ENCODE measurements at places on chromosomes 1 and 21.

- DNase-seq = no peak
Measured at GRCh38 chr1:3015744-3016143, 5.5 kb upstream of the ACTRT2 start.

DNA sequence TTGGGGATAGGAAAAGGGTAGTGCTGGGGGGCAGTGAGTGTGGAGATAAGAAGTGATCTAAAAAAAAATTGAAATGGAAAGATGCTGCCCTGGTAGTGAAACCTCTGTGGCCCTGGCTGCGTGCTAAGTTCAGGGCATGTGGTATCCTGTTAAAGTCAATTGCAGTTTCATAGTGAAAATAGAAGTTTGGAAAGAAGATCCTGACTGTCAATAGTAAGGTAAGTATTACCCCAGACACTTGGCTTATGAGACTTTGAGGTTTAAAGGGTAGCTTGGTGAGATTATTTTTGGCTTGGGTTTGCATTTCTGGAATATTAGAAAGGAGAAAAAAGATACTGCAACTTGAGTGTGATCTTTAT lies 6.8 kb downstream of the ARID1A start:
- DNase-seq = no peak

DNA sequence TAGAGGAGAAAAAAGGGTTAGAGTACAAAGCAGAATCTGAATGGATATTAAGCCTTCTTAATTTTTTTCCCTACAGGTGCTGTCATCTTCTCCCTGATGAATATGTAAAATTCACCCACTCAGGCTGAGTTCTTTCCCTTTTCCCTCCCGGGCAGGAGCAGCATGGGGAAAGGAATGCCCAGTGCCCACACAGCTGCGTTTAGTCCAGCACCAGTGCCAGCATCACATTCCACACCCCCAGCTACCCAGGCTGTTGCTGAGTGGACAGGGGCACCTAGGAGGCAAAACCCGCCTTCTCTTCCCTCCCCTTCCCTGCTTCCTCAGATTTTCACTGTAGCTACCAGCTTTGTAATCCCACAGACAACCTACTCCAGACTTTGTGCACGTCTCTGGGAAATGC lies 3.4 kb upstream of the CADM3 start:
- DNase-seq = no peak

DNA sequence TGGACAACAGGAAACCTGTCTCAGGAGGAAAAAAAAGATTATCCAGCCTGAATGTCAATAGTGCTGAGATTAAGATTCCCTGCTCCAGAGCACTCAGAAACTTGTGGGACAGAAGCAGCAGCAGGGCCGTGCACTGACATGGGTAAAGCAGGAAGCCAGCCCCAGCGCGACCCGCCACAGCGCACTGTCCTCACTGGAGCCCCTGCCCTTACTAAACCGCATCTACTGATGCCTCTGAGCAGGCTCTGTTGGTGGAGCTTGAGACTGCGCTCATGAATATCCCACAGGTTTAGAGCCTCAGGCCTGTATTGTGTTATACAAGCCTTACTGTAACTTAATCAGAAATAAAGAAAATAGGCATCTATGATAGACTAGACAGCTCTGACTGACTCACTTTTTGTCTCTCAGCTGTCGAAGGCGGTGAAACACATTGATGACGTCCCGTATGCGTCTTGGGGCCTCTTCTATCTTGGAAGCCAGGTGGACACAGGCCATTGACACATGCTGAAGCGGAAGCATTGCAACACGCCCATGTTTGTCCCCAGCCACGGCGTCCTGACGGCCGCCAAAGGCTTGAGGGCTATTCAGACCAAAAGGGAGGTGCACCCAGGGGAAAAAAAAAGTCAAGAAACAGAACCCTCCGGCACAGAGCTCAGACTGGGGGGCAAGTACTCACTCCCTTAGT lies 1.2 kb downstream of the CCNL2 start:
- DNase-seq = no peak

DNA sequence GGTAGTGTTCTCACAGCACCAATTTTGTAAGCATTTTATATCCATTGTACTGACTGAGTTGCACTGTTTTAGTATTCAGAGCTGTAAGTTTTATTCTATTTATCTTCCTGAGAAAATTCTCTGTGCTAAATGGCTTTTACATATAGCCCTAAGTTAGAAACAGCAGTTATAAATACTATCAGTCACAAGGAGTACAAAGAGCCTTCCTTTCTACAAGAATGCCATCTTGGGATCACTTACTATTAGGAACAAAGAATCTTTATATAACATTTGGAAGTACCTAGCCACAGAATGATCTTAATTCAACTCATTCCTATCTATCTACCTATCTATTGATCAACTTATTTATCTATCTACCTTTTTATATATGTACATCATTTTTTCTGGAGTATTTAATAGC lies 423.9 kb upstream of the RGS18 start:
- DNase-seq = no peak

- no peak for DNase-seq
Measured at GRCh38 chr1:179742717-179743678, at the start of gene FAM163A. Gene FAM163A, plus strand, starts transcription at chr1:179743291. Its CDS starts 69,807 bp downstream, at chr1:179813098.

- DNase-seq = no peak
Measured at GRCh38 chr1:22518379-22518778, 44.9 kb upstream of the EPHA8 start.

GRCh38 chr1:153507926-153508583 lies 27.7 kb downstream of the S100A6 start:
- DNase-seq = no peak

- peak; percentile 69 for DNase-seq
Measured at GRCh38 chr1:161706482-161707347, at the start of gene FCRLA. Gene FCRLA, plus strand, starts transcription at chr1:161707229. Its CDS starts 36 bp downstream, at chr1:161707265.

- DNase-seq = no peak
Measured at GRCh38 chr1:198556971-198557370, 16.5 kb upstream of the ATP6V1G3 start.

DNA sequence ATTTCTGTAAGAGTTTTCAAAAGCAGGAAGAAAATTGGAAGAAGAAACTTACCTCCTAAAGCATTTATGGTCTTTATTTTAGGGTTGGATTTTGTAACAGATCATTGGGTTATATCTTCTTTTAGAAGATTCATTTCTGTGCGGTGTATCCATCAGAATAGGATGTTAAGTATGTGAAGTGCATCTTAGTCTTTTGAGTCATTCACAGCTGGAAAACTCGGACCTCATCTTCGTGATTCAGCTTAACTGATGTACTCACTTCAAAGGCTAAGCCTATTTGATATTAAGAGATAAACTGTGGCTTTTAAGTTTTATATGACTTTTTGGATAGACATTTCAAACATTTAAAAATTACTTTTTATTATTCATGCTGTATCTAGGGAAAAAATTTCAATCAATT lies 56.3 kb downstream of the GIPC2 start:
- DNase-seq = no peak

DNA sequence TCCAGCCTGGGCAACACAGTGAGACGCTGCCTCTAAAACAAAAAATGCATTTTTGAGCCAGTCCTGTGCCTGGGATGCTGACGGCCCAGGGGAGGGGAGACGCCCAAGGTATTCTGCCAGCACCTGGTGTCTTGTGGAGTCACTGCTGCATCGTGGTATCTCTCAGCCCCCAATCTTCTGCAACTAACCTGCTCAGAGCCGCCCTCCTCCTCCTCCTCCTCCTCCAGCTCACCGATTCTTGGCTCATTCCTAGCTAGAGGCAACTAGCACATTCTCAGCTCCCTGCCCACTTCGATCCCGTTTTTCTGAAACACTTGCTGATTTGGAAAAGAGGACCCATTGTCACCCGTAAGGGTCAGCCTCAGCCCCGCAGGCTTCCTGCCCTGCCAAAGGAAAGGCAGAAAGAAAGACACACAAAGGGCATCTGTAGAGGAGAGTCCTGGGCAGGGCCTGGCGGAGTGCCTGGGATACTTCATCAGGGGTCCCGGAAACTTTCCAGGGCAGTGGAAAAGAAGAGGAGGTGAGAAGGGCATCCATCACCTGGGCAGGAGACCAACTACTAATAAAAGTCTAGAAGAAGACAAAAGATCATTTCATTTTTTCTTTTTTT lies 20.7 kb downstream of the GPR157 start:
- no peak for DNase-seq

GRCh38 chr1:5108740-5109139 lies 454.3 kb downstream of the AJAP1 start:
- no peak for DNase-seq

DNA sequence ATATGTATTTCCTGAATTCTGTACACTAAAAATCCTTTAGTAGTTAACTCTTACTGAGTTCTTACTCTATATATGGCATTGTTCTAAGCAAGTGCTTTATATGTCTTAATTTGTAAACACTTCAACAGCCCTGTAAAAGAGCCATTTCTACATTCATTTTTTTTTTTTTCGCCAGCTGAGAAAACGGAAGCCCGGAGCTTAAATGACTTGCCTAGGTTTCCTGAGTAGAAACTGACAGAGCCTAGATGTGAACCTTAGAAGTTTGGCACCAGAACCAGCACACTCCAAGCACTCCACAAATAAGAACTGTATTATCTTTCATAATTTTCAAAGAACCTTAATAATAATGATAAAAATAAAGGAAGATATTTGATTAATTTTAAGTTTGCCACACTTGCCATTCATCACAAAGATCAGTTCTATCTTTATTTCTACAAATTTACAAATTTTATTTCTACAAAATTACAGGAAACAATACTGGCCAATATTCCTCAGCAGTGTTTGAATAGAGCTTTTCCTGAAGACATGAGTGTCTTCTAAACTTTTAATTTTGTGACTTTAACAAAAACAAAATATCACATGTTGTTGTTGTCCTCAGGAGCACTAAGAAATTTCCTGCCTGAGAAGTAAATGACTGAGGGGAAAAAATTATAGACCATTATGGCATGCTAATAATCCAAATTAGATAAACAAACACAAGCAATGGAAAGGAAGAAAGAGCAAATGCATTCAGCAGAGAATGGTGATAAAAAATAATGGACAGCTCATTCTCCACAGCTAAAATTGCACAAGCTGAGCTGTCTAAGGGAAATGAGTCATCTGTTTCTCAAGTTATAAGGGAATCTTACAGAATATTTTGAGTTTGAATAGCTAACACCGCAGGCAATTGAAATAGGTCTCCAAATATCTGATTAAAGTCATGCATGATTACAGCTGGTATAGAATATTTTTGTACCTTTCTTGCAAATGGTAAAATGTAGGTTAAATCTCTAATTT lies 71.2 kb downstream of the DPYD start:
- peak; percentile 77 for DNase-seq

DNA sequence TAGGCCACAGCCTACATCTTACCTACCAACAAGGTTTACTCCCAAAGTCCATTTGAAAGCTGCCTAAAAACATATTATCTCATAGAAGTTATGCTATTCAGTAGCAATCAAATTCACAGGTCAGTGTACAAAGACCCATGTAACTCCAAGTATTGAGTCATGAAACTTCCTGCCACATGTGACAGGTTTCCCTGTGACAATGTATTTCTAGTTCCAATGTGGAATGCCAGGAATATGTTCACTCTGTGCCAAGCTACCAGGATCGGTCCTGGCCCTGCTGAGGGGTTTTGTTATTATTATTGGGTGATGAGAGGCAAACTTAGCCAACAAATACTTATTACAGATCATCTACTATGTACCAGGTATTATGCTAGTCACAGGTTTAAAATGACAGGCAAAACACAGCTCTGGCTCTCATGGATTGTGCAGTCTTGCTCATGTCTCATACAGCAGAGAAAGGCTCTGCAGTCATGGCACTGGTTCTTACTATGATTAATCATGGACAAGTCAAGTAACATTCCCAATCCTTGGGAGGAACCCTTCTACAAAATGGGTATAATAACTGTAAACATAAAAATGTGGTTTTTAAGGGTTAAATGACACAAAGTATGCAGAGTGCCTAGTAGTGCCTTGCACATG lies 22.5 kb downstream of the DPH5 start:
- no peak for DNase-seq

DNA sequence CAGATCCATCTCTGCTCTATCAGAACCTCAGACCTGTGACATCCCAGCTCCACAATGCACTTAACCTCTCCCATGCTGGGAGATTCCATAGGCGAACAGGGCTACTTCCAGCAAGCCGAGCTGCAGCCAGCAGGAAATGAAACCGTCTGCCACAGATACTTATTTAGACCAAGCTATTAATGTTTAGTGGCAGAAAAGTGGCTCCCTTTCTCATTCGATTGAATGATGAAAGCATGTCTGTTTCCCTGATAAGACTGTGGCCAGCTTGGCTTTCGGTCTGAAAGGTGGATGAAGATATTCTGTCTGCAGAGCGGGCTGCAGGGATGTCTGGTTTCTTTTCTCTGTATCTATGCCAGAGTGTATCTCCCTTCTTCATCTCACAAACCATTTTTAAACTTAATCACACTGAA lies 146.4 kb downstream of the GREM2 start:
- DNase-seq = no peak

GRCh38 chr1:182193908-182194550 lies 132.5 kb upstream of the ZNF648 start:
- peak; percentile 97 for DNase-seq

GRCh38 chr1:78913950-78914349 lies 92.6 kb downstream of the ADGRL4 start:
- DNase-seq = no peak

- DNase-seq = peak; percentile 54
Measured at GRCh38 chr1:150970808-150971582, 3.6 kb downstream of the CERS2 start.

Measured in inflammatory macrophage treated with lipopolysaccharide for 1 hour (primary cell).